Sigmoid colon (tissue), 7 donors: ENCODE measurements at places on chromosomes 5 and 9. TPM values are rescaled to one million over a fixed set of nuclear protein-coding genes. Genes with fewer than 3 reads are reported as not detected.

Gene GMCL2
- not detected for polyA plus RNA-seq

Gene CFAP157
- polyA plus RNA-seq = not detected

Gene SLC6A18
- polyA plus RNA-seq = not detected

Gene LRRC19
- 17.1 TPM for polyA plus RNA-seq

Gene PPP3R2
- polyA plus RNA-seq = not detected

Gene SLC36A3
- not detected for polyA plus RNA-seq

Gene COX7C
- 1,769 TPM for polyA plus RNA-seq

Gene CBY3
- polyA plus RNA-seq = not detected

Gene ALDOB
- polyA plus RNA-seq = 1.1 TPM

- H3K27me3 ChIP-seq = no peaks in the 10 kb centered on the region
- DNase-seq = no peak
- no peak overlapping the region for H3K4me3 ChIP-seq
- H3K4me1 ChIP-seq = no peaks in the 10 kb centered on the region
- no peaks in the 10 kb centered on the region for H3K36me3 ChIP-seq
- H3K27ac ChIP-seq = no peak overlapping the region
Observed at GRCh38 chr5:129945028-129945427, 40.8 kb downstream of the CHSY3 start.

DNA sequence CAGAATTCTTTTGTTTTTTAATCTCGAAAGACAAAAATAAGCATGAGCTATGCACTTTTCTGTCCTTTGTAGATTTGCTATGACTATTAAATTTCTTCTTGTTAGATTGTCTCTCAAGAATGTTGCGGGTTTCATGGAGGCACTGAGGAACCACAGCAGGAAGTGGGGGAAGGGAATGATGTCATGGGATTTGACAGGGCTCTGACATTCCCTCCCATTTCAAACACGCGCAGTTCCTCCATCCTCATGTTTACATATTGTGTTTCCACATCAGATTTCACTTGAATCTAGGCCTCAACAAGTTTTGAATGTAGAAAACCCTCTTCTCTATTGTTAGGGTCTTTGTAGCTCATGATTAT is 154.8 kb downstream of the PALM2AKAP2 start:
- H3K27ac ChIP-seq = no peak overlapping the region
- no peak overlapping the region for H3K4me3 ChIP-seq
- H3K36me3 ChIP-seq = no peaks in the 10 kb centered on the region
- no peaks in the 10 kb centered on the region for H3K27me3 ChIP-seq

DNA sequence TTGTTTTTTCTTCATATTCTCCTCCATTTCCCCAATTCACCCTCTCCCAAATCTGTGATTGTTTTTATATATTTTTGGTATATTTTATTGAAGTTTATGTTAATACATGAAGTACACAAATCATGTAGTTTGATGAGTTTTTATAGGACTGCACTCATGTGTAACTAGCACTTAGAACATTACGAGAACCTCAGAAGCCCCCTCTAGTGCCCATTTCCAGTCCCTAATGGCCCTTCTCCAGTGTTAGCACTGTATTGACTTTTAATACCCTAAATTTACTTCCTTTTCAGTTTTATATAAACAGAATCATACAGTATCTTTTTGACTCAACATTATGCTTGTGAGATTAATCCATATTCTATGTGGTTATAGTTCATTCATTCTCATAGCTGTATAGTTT is 18.5 kb upstream of the FKTN start:
- no peak for DNase-seq
- H3K36me3 ChIP-seq = peaks cover 14% of the 10 kb centered on the region
- no peak overlapping the region for H3K4me3 ChIP-seq
- H3K4me1 ChIP-seq = no peaks in the 10 kb centered on the region
- no peaks in the 10 kb centered on the region for H3K27me3 ChIP-seq

DNA sequence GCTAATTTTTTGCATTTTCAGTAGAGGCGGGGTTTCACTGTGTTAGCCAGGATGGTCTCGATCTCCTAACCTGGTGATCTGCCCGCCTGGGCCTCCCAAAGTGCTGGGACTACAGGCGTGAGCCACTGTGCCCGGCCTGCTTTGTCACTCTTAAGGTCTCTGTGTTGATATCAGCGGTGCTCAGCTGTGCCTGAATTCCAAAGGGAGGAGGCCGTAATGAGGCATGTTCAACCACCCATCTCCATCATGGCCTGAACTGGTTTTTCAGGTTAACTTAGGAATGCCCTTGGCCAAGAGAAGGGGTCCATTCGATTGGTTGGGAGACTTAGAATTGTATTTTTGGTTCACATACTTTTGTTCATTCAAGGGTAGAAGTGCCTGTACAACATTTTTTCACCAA is 22.0 kb downstream of the HSD17B3 start:
- no peaks in the 10 kb centered on the region for H3K4me1 ChIP-seq
- DNase-seq = no peak
- H3K36me3 ChIP-seq = no peaks in the 10 kb centered on the region
- no peak overlapping the region for H3K27ac ChIP-seq

- no peak overlapping the region for H3K4me3 ChIP-seq
- H3K4me1 ChIP-seq = no peaks in the 10 kb centered on the region
- H3K27me3 ChIP-seq = no peaks in the 10 kb centered on the region
- no peak for DNase-seq
Observed at GRCh38 chr5:174082286-174082685, 36.8 kb downstream of the NSG2 start.

GRCh38 chr5:146880966-146881365 is 2.4 kb upstream of the PPP2R2B start:
- no peaks in the 10 kb centered on the region for H3K4me1 ChIP-seq
- H3K36me3 ChIP-seq = no peaks in the 10 kb centered on the region
- no peak overlapping the region for H3K4me3 ChIP-seq
- no peaks in the 10 kb centered on the region for H3K27me3 ChIP-seq

GRCh38 chr5:135747824-135748223 is 86.6 kb upstream of the SLC25A48 start:
- DNase-seq = no peak
- H3K4me1 ChIP-seq = peaks cover 14% of the 10 kb centered on the region
- H3K36me3 ChIP-seq = no peaks in the 10 kb centered on the region
- H3K4me3 ChIP-seq = no peak overlapping the region

DNA sequence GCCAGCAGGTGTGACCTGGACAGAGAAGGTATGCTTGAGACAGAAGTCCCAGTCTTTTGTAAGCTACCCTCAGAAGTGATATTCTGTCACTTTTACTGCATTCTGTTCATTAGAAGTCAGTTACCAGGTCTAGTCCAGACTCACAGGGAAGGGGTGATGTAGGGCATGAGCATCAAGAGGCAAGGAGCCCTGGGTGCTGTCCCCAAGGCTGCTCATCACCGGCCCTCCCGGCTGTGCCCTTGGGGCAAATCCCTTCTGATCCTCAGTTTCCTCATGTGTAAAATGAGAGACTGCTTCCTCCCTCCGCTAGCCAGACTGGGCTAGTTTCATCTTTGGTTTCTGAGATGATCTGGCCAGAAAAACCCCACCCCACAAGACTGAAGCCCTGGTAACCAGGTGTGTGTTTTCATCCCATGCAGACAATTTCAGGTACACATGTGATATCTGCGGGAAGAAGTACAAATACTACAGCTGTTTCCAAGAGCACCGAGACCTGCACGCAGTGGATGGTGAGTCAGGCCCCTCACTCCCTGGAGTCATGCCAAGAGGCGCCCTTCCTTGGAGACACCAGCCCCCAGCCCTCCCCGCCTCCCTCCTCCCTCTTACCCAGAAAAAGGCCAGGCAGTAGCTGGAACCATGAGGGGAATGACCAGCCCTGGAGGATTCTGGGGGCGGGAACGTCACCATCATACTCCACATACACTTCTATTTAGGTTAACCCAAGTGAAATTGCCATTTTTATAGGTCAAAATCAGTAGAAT is 71.0 kb downstream of the AMBP start:
- H3K27me3 ChIP-seq = no peaks in the 10 kb centered on the region
- peak; percentile 49 for DNase-seq
- no peak overlapping the region for H3K27ac ChIP-seq
- H3K36me3 ChIP-seq = no peaks in the 10 kb centered on the region

- no peak overlapping the region for H3K4me3 ChIP-seq
- no peaks in the 10 kb centered on the region for H3K36me3 ChIP-seq
- H3K4me1 ChIP-seq = no peaks in the 10 kb centered on the region
- H3K27me3 ChIP-seq = no peaks in the 10 kb centered on the region
Observed at GRCh38 chr5:30607301-30607894, 586.1 kb upstream of the CDH6 start.

GRCh38 chr9:133787754-133788025 is 49.5 kb upstream of the SARDH start:
- no peak for DNase-seq
- H3K27ac ChIP-seq = no peak overlapping the region
- H3K36me3 ChIP-seq = no peaks in the 10 kb centered on the region
- no peaks in the 10 kb centered on the region for H3K4me1 ChIP-seq
- H3K4me3 ChIP-seq = no peak overlapping the region

DNA sequence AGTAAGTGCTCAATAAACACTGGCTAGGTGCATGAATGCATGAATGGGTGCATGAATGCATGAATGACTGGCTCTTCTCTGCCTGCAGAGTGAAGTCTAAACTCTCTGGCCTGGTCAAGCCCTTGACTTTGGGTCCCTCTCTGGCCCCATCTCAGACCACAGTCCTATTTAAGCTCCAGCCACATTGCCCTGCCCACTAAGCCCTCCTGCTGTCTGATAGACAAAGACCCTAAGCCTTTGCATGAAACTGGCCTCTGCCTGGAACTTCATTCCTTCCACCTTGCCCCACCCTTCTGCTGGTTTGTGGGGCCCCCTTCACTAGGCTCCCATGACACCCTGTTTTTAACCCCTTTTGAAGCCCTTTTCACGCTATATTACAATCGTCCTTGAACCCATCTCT is 202.4 kb downstream of the TTLL11 start:
- H3K4me3 ChIP-seq = no peak overlapping the region
- H3K27ac ChIP-seq = no peak overlapping the region
- H3K36me3 ChIP-seq = no peaks in the 10 kb centered on the region
- no peaks in the 10 kb centered on the region for H3K27me3 ChIP-seq

GRCh38 chr5:22500556-22500955 is 352.6 kb downstream of the CDH12 start:
- H3K36me3 ChIP-seq = no peaks in the 10 kb centered on the region
- H3K27me3 ChIP-seq = no peaks in the 10 kb centered on the region
- no peak for DNase-seq
- H3K4me1 ChIP-seq = no peaks in the 10 kb centered on the region
- H3K27ac ChIP-seq = no peak overlapping the region

- no peak overlapping the region for H3K4me3 ChIP-seq
- H3K4me1 ChIP-seq = no peaks in the 10 kb centered on the region
Observed at GRCh38 chr5:57111993-57112392, 61.9 kb upstream of the GPBP1 start.

DNA sequence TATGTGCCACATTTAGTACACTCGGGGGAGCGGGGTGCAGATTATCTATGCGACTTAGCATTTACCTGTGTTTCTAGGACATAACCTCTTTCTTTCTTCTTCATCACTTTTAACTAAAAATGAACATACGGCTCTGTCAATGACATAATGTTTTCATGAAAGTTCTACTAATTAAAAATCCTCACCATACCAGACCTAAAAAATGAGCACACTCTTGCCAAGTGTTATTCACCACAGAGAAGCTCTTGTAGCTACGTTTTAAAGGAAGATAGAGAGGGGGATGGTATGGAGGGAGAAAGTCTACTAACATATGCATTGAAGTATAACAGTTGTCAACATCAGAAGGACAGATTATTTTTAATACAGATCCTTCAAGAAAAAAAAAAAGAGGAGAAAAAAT is 1.6 kb downstream of the CDH10 start:
- no peak overlapping the region for H3K27ac ChIP-seq
- no peaks in the 10 kb centered on the region for H3K36me3 ChIP-seq
- no peak overlapping the region for H3K4me3 ChIP-seq
- no peak for DNase-seq
- no peaks in the 10 kb centered on the region for H3K27me3 ChIP-seq
- no peaks in the 10 kb centered on the region for H3K4me1 ChIP-seq

- peaks cover 6% of the 10 kb centered on the region for H3K27me3 ChIP-seq
- no peaks in the 10 kb centered on the region for H3K36me3 ChIP-seq
- H3K27ac ChIP-seq = no peak overlapping the region
Observed at GRCh38 chr5:73160239-73160671, 12.7 kb upstream of the TMEM174 start.

DNA sequence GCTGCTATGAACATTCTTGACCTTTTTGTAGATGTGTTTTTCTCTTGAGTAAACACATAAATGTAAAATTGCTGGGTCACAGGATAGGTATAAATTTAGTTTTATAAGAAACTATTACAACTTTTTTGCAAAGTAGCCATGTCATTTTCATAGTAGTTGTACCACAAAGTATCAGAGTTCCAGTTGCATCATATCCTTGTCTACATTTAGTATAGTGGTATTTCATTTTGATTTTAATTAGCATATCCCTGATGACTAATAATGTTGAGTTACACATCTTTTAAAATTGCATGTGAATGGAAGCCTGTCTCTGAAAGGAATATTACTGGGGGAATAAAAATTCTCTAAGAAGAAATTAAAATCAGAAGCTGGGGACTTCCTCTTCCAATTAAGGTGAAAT is 85.4 kb downstream of the TMEM161B start:
- no peaks in the 10 kb centered on the region for H3K36me3 ChIP-seq
- H3K4me1 ChIP-seq = no peaks in the 10 kb centered on the region
- no peak for DNase-seq
- no peak overlapping the region for H3K4me3 ChIP-seq

- no peaks in the 10 kb centered on the region for H3K36me3 ChIP-seq
- no peak for DNase-seq
- H3K4me1 ChIP-seq = no peaks in the 10 kb centered on the region
- H3K27me3 ChIP-seq = peaks cover 9% of the 10 kb centered on the region
- peak overlapping the region; percentile 80 for H3K27ac ChIP-seq
Observed at GRCh38 chr5:169301386-169301934, 521 bp upstream of the SLIT3 start.

DNA sequence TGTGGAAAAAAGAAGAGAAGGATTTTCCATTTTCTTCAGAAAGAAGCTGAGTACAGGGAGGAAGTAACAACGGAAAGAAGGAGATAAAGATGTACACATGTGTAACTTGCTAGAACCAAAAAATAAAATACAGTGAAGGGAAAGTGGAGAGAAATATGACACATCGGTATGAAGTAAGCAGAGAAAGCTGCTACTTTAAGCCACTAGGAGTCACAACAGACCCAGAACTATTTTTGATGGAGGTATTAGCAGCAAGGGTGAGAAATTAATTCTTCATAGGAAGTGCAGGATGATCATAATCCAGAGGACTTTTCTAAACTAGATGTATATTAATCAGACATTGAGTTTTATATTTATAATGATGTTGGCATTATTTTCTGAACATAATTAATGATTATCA is 88.5 kb downstream of the FAM174A start:
- DNase-seq = no peak
- H3K27me3 ChIP-seq = no peaks in the 10 kb centered on the region
- H3K36me3 ChIP-seq = no peaks in the 10 kb centered on the region
- H3K4me1 ChIP-seq = no peaks in the 10 kb centered on the region
- no peak overlapping the region for H3K4me3 ChIP-seq

- peak overlapping the region; percentile 97 for H3K27ac ChIP-seq
- H3K4me1 ChIP-seq = peaks cover 32% of the 10 kb centered on the region
- H3K4me3 ChIP-seq = peak overlapping the region; percentile 90
- DNase-seq = no peak
Observed at GRCh38 chr9:37575511-37575914, 667 bp downstream of the FBXO10 start.

GRCh38 chr5:380701-381309 is 59.3 kb downstream of the AHRR start:
- H3K27me3 ChIP-seq = no peaks in the 10 kb centered on the region
- DNase-seq = peak; percentile 15
- H3K4me1 ChIP-seq = no peaks in the 10 kb centered on the region
- H3K4me3 ChIP-seq = no peak overlapping the region
- no peaks in the 10 kb centered on the region for H3K36me3 ChIP-seq
- H3K27ac ChIP-seq = no peak overlapping the region

GRCh38 chr5:169169783-169170182 is 131.2 kb downstream of the SLIT3 start:
- H3K36me3 ChIP-seq = no peaks in the 10 kb centered on the region
- no peaks in the 10 kb centered on the region for H3K27me3 ChIP-seq
- no peak overlapping the region for H3K4me3 ChIP-seq
- DNase-seq = no peak
- peaks cover 14% of the 10 kb centered on the region for H3K4me1 ChIP-seq
